Muscle of leg (tissue), 16 donors: ENCODE measurements at places on chromosomes 12 and 14. TPM values are rescaled to one million over a fixed set of nuclear protein-coding genes. Genes with fewer than 3 reads are reported as not detected.
A peak's percentile ranks its signal among the peaks of the same experiment; 100 is the strongest.

C14orf119 gene
- 46.0 TPM for total RNA-seq

PROX2 gene
- not detected for total RNA-seq

SYCP3 gene
- total RNA-seq: 0.13 TPM

AICDA gene
- total RNA-seq: 0.40 TPM

RIPK3 gene
- total RNA-seq: 2.0 TPM

IL26 gene
- not detected for total RNA-seq

ERP27 gene
- 0.13 TPM for total RNA-seq

TCL1A gene
- 0.40 TPM for total RNA-seq

TMEM106C gene
- 59.6 TPM for total RNA-seq

FBXO33 gene
- 6.2 TPM for total RNA-seq

KRT74 gene
- not detected for total RNA-seq

ANO2 gene
- total RNA-seq: 3.4 TPM

ANO4 gene
- total RNA-seq: 0.35 TPM

KRT79 gene
- not detected for total RNA-seq

TMEM121 gene
- 4.8 TPM for total RNA-seq

EPYC gene
- 0.04 TPM for total RNA-seq

PAH gene
- 0.22 TPM for total RNA-seq

RASSF8 gene
- 42.6 TPM for total RNA-seq

RNASE4 gene
- 18.4 TPM for total RNA-seq

SLC10A1 gene
- total RNA-seq: not detected

KRT82 gene
- not detected for total RNA-seq

JAG2 gene
- 23.8 TPM for total RNA-seq

DNA sequence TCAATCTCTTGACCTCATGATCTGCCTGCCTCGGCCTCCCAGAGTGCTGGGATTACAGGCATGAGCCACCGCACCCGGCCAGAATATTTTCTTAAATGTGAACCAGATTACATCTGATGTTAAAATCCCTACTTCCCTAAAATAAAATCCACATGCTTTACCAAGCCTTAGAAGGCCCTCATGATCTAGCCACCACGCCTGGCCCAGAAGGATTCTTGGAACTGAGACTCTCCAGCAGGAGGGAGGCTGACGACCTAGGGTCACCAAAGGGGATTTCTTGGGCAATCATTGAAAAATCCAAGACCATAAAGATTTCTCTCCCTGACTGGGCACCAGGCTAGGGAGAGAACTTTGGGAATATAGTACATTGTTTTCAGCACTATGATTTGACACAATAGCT, 25.2 kb upstream of the RASSF3 start:
- DNase-seq: no peak

DNA sequence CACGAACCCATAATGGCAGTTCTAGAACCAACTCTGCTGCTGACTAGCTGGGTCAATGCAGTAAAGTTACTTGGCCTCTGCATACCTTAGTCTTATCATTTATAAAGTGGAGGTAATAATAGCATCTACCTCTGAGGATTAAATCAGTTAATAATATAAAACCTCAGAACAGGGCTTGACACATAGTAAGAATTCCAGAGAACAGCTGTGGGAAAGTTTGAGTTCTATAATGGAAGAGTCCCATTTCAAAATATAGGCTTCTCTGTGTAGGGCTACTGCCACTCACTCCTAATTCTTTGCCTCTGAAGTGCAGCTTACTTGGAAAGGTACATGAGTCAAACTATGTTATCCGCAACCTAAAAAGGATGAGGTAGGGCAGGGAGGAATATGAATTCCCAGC, 269.2 kb upstream of the PRKD1 start:
- DNase-seq: no peak

GRCh38 chr14:53113989-53114388, 39.1 kb downstream of the DDHD1 start:
- no peak for DNase-seq

GRCh38 chr12:66047411-66048021, 83.0 kb downstream of the LLPH start:
- DNase-seq: no peak

DNA sequence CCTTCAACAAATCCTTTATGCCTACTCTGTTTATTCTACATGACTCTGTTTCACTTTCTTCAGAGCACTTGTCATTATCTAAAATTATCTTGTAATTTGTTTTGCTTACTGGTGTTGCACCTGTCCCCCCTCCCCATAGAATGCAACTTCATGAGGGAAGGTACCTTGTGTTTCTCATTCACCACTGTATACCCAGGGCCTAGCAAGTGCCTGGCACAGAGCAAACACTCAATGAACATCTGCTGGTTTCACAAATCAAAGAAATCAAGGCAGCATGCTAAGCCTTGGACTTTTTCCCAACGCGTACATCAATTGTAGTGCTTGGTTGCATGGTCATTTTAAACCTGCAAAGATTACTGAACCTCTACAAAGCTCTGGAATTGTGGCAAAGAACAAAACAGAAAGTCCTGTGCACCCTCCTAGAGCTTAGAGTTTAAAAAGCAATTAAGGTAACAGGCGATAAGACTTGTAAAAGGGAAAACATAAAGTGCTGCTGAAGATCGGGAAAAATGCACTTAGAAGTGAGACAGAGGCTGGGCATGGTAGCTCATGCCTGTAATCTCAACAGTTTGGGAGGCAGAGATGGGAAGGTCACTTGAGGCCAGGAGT, 479.1 kb downstream of the MED13L start:
- DNase-seq: no peak

DNA sequence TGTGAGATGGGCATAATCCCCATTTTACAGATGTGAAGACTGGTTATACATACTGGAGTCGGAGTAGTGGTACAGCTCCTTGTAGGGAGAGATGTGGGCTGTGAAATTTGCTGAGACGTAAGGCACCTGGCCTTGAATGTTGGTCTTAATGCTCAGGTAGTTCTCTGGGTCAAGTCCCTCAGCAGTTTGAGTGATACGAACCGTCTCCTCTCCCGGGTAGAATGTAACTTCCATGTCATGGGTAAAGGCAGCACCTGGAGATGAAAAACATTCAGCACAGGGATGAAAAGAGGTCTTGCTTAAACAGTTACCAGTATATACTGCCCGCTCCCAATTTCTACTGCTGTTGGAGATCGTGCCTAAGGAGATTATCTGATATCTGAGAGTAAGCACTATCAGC, 28.3 kb downstream of the NID2 start:
- no peak for DNase-seq

DNA sequence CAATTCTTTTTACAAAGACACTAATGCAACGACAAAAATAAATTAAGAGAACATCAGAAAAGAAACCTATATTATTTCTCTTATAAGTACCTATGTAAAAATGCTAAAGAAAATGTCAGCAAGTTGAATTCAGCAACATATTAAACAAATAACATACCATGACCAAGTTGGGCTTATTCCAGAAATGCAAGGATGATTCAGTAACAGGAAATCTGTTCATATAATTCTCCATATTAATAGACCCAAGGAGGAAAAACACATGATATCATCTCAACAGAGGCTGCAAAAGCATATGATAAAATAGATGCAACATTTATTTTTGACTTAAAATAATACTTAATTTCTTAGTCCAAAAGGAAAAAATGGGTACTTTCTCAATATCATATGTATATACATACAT, 25.1 kb upstream of the GPHB5 start:
- peak; percentile 71 for DNase-seq

- no peak for DNase-seq
These were observed 73.9 kb downstream of the TGFB3 start for GRCh38 chr14:75907756-75908359.

- DNase-seq: no peak
These were observed 19.5 kb upstream of the TTC9 start for GRCh38 chr14:70622111-70622712.

- DNase-seq: no peak
These were observed 81.3 kb downstream of the MED13L start for GRCh38 chr12:116196226-116196625.

DNA sequence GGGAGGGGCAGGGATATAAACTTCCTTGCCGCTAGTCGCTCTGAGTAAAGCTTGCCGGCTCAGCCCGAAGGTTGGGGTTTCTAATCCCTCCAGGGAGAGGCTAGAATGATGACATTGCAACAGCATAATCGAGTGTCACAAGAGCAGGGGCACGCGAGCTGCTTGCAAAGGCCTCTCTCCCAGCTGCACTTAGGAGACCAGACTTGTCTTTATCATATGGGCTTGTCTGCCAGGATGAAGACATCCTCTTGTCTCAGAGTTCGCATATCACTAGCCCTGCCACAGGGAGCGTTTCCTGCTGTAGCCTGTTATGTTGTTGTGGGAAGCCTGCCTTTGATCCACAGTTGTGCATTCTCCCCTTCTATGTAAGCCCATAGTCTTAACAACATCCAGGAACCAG, 180.0 kb downstream of the ESR2 start:
- DNase-seq: peak; percentile 31

- no peak for DNase-seq
These were observed 8.5 kb downstream of the COX14 start for GRCh38 chr12:50120521-50120920.

GRCh38 chr14:44820230-44820964, 141.3 kb downstream of the KLHL28 start:
- DNase-seq: no peak

DNA sequence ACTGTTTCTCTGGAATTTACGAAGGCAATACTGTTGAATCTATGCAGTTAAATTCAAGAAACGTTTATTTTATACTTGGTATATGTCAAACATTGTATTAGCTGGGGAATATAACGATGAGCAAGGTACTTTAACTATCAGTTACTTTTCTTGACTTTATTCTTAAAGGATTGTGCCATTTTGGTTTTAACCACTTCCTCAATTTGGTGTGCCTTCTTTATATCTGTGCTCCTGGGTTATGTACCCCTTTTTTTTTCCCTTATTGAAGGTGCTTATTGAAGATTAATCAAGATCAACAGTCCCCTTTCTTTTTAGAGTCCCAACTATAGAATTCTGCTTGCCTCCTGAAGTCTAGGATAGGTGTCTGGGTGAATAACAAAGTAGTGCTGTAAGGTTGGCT, 5.8 kb downstream of the RAB21 start:
- DNase-seq: no peak

- no peak for DNase-seq
These were observed 6.3 kb upstream of the CDKL1 start for GRCh38 chr14:50402965-50403364.

- peak; percentile 71 for DNase-seq
These were observed 680.9 kb upstream of the TBX3 start for GRCh38 chr12:115364921-115365320.

DNA sequence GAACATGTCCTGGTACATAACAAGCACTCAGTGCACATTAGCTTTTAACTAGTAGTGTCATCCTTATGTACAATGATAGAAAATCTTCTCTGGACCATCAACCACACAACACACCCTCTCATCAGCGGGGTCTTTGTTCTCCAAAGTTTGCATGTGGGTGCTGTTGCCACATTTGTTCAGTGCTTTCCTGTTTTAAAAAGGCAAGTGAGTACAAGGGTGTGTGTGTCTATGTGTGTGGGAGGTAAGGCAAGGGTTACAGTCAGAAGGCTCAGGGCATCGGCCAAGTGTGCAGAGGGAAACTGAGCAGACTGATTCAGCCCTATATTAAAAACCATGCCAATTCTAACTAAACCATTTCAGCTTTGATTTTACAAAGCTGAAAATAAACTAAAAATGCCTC, 17.9 kb downstream of the KRT76 start:
- no peak for DNase-seq
